ENCODE measurements at places on chromosomes 2 and 18.

GRCh38 chr2:43025709-43026295, 200.6 kb downstream of the ZFP36L2 start:
- no peak for DNase-seq

GRCh38 chr2:147294825-147295392, 549.9 kb upstream of the ACVR2A start:
- DNase-seq = no peak

DNA sequence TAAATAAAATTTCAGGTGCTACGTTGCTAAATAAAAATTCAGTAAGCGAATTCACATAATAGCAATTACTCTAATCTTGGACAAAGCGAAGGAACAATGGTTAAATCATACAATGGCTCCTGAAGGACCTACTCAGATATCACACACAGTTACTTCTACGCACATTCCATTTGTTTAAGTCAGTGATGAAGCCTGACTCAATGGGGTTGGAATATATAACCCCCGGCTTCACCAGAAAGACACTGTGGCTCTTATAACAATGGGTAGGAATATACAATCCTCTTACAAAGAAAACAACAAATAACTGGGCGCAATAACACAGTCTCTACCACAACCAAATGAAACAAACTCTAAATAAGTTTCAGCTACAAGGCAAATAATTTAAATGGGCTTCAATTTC, 349.5 kb downstream of the IRS1 start:
- DNase-seq = no peak

- DNase-seq = peak; percentile 21
Observed at GRCh38 chr18:46555724-46556123, 101.3 kb downstream of the LOXHD1 start.

All from NCI-H1092 treated with DMSO at 0.1 percent for 48 hours (cell line).